ENCODE measurements at places on chromosomes 4 and X.

DNA sequence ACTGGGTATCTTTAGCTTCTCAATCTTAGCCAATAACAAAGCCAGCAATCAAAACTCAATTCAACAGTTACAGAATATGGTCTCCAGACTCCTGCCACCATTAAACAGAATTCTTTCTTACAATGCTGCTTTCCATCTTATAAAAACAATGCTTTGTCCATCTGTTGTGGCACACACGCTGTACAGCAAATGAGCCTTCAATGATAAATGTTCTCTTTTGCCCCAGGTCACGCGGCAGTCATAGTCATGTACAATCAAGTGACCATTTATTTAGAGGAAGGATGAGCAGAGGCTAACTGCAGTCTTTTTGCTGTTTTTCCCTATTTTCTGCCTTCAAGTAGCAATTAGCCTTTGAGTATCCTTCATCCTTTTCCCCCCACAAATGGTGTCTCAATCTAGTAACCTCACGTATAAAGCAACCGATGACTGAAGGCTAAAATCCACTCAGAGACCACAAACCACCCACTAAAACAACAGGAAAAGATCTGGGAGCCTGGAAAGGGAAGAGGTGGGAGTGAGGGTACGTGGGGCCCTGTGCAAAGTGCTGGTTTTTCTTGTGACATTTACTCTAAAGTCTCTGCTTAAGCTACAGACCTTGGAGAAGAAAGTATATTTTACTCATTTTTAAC is 24.4 kb downstream of the TRIM2 start:
- DNase-seq, result no peak

DNA sequence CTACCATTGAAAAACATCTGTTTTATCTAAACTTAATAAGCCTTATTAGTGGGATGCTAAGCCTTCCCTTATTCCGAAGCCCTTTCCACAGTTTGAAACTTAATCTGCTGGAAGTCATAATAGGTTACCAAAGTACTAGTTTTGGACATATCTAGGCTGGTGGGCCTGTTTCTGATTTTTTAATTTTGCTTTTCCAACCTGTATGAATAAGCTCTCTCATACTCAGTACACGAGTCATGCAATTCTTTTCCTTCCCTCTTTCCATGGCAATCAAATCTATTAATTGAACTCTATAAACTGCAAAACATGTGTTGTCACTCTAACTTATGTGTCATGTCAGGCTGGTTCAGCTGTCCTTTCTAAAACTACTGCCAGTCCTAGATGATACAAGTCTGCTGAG is 91.0 kb downstream of the AMMECR1 start:
- no peak for DNase-seq

- no peak for DNase-seq
These were observed 1.4 kb downstream of the TMLHE start for GRCh38 chrX:155611302-155611701.

DNA sequence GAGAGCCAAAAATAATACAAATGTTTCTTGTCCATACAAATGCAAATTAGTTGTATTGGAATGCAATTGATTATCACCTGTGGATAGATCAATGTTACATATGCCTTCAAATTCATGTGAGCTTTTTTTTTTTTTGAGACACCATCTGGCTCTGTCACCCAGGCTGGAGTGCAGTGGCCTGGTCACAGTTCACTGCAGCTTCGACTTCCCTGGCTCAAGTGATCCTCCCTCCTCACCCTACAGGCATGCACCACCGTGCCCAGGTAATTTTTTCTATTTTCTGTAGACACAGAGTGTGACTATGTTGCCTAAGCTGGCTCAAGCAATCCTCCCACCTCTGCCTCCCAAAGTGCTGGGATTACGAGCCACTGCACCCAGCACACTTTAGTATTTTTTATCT is 38.6 kb upstream of the TMEM184C start:
- no peak for DNase-seq

DNA sequence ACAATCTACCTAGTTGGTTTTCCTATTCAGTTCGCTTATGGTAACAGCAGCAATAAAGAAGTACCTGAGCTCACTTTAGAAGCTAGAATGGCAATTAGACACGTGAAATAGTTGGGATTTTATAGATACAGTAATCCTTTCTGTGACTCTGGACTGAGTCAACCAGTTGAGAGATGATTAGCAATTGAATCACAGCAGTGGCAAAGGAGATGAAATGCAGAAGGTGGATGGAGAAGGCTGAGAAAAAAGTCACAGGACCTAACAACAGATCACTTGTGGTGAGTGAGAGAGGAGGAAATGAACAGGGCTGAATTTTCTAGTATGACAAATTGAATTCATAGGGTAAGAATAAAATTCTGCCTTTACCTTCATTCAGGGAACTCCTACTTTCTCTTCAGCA is 197.1 kb upstream of the MAGEB18 start:
- no peak for DNase-seq

GRCh38 chr4:146643812-146644401 is 5.2 kb downstream of the POU4F2 start:
- DNase-seq, result no peak

GRCh38 chrX:53237056-53237455 is 12.0 kb upstream of the KDM5C start:
- no peak for DNase-seq

- DNase-seq, result no peak
These were observed 47.7 kb downstream of the MANBA start for GRCh38 chr4:102713096-102713495.

DNA sequence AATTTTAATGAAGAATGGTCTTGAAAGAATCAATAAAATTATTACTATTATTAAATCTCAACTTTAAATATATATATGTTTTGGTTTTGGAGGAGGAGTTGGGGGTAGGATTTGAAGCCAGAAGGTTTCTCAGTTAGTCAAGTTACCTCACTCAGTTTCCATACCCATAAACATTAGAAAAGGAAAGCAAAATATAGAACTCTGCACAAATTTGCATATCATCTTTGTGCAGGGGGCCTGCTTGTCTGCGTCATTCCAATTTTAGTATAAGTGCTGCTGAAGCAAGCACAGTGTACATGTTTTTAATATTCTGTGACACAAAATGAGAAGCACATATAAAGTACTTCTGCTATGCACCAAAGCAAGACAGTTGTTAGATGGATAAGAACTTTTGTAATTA is 47.5 kb upstream of the SCRG1 start:
- no peak for DNase-seq

DNA sequence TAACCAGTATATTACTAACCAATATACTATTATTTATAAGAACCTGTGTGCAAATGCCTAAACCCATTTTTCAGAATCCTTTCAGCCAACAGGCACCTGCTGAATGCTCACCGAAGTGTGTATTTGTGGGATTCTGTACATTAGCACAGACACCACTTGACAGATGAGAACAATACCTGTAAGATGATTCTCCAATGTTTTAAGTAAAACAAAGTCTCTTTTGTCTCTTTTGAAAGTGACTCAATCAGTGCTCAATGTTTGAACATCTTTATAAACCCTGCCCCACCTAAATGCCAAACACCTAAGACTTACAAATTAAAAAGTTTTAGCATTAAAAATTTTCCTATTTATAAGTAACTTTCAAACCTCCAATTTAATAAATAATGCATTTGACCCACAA is 763 bp downstream of the ASB9 start:
- DNase-seq, result no peak

DNA sequence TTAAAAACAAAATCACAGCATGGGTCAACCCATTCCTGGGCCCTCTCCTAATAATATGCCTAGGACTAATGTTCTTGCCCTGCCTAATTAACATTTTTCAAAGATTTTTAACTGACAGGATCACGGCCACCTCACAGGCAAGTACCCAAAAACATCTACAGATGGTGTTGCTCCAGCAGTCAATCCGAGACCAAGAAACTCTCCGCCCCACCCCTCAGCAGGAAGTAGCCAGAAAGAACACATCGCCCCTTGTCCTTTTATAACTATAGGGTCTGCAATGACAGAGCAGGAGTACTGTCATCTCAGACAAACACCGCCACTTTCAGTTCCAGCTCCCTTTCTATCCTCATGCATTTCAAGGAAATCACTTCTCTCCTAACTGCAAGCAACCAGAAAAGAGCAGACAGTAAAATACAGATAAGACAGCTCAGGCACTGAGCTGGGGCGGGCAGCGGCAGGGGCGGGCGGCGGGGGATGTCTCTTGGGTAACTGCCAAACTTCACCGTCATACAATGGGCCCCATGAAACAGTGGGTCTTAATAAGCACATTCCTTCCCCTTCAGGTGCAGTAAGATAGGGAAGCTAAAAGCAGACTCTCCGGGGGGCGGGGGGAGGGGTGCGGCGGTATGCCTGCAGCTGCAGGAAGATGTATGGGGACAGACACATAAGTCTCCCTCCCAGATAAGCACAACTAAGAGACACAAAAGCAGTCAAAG is 67.4 kb downstream of the ZNF182 start:
- peak; percentile 4 for DNase-seq

DNA sequence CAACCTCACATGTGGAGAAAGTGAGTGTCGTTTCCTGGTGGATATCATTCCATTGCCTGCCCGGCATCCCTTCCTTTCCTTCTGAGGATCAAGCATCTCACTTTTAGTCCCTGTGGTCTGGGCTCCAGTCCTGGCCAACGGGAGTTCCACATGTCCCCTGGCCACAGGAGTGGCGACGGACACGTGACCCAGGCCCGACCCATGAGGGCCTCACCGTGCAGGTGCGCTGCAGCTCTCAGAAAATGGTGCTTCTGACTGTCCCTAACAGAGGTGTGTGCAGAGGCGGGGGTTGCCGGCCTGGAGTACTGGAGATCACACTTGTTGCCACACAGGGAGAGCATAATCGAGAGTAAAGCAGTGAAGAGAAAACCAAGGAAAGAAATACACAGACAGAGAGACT is 476.9 kb upstream of the FRG1 start:
- no peak for DNase-seq

DNA sequence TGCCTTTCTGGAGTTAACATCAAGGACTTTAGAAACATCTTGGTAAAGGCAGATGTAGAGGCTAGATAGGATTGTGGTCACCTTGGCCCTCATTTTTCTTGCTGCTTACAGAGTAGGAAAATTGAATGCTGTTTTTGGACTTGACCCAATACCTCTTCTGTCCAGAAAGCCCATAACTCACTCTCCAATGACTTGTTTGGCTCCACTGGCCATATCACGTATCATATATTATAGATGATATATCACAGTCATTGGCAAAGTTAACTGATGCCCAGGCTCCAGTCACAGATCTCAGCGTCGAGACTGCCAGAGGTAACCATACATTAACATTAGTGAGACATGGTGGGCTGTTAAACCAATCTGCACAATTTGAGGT is 88.1 kb upstream of the PLAC1 start:
- DNase-seq, result no peak

DNA sequence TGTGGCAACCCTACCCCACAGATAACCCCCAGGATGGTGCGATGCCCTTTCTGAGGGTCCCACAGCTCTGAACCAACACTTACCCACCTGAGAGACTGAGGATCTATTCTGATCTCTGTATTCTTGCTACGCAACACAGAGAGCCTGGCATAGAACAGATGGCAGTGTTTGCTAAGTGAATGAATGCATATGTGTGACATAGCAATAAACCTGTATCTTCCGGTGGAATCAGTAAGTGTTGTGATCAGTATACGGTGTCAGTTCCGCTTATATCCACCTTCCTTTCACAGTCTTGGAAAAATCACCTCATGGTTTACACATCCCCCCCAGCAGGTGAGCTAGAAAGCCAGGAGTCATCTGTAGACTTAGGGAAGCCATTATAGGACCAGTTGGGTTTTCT is 5.9 kb upstream of the HSD17B10 start:
- no peak for DNase-seq

DNA sequence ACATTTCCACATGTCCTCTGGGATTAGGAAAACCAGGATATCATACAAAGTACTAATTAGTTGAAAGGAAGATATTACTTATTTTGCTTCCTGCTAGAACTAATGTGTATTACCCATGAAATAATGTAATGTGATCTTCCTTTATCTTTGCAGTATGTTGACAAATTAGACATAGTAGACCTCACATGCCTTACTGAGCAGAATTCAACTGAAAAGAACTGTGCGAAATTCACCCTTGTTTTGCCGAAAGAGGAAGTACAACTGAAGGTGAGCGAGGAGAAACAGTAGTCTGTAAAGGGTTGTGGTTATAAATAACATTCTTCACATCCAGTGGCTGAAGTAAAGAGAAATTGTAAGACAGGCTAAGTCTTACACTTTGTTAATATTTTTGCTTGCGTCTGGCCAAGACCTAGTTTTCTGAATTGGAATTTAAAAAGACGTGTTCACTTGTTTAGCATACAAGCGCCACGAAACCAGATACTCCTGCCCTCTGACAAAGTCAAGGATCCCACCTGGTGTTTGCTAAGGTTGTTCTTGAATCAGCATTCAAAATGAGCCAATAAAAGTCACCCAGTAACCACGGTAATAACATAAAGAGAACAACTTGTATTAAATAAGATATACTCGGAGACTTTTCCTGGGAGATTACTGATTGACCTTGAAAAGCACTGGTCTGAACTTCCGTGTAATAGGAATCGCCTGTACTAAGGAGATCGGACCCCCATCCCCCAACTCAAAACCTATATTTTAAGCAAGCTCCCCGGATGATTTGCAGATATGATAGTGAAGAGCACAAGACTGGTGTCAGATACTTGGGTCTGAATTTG is 16.9 kb downstream of the STAP1 start:
- no peak for DNase-seq

GRCh38 chr4:140876615-140877364 is 120.6 kb upstream of the TBC1D9 start:
- DNase-seq, result no peak

GRCh38 chr4:124883632-124884031 is 171.1 kb upstream of the ANKRD50 start:
- no peak for DNase-seq

DNA sequence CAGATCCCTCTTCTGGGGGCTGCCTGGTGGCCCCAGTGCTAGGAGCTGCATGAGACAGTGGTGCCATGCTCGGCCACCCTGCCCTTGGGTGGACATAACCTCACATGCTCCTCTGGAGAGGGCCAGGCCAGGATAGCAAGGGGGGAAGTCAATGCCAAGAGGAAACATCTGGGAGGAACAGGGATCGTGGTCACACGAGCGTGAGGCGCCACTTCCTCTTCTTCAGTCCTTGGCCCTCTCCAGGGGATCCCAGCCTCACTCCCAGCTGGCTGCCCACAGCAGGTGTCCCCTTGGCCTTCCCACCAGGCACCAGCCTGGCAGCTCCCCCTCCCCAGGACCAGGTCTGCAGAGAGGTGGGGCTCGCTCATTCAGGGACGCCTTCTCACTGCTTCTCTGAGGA is 28.6 kb downstream of the TBC1D14 start:
- no peak for DNase-seq

All from stimulated activated CD4-positive, alpha-beta T cell treated with anti-CD3 and anti-CD28 coated beads, Interleukin-4, amount 100 ng/mL, for 24 hours (primary cell).